Activated CD4-positive, alpha-beta T cell treated with anti-CD3 and anti-CD28 coated beads for 4 hours (primary cell): ENCODE measurements at places on chromosomes 4 and X.

- no peak for DNase-seq
Measured at GRCh38 chr4:1582227-1582626, 101.9 kb downstream of the FAM53A start.

GRCh38 chr4:26871611-26872010, 11.0 kb downstream of the STIM2 start:
- no peak for DNase-seq

DNA sequence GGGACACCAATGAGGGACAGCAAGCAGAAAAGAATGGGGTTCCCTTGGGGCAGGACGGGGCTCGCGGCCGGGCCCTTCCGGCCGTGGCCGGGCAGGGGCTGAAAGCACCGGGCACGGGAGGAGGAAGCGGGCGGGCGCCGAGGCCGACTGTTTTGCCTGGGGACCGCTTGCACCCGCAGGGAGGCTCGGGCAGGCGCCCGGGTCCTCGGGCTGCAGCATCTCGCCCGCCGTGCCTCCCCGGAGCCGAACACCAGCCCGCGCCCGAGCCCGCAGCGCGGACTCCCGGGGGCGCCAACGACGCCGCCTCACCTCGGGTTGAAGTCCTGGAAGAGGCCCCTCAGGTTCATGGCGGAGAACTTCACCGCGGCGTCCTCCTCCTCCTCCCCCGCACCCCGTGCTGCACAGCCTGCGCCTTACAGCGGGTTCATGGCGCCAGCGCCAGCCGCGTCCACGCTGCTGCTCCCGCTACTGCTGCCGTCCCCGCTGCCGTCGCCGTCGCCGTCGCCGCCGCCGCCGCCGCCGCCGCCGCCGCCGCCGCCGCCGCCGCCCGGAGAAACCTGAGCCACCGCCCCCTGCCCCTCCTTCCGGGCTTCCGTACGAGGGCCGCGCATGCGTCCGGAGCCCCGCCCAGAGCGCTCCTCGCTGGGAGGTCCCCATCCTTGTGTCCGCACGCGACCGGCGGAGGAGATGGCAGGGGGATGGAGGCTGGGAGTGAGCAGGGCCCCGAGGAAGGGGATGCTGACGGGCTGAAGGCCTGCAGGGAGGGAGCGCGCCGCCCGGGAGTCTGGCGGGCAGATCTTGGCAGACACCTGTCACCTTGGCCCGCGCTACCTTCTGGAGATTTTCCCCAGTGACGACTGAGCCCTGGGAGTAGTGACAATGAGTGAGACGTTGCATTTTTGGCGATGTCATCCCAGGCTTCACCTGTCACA, at the start of gene TMEM185A:
Gene TMEM185A, minus strand, starts transcription at position 559 of the 932 bp plus-strand sequence. Its CDS starts 212 bp downstream, at position 347.
- peak; percentile 59 for DNase-seq

- no peak for DNase-seq
Measured at GRCh38 chrX:53000447-53001135, 42.3 kb upstream of the FAM156A start.

DNA sequence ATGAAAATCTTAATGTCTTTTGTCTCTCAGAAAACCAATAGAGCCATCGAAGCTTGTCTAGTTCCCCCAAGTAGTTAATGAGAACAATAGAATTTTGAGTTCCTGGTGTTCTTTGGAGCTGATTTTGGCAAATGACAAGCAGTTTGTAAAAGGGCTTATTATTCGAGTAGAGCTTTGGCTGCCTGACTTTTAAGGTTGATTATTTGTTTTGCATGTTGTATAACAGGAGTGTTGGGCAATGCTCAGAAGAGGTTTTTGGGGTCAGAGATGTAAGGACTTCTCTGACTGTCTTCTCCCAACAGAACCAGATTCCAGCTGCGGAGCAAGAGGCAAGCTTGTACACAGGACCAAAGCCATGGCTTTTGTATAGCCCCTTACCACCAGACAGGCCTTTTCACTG, 30.0 kb downstream of the ZCCHC12 start:
- DNase-seq = no peak

GRCh38 chrX:15194146-15194545, 75.7 kb downstream of the ASB9 start:
- no peak for DNase-seq

GRCh38 chr4:164239976-164240375, 514.0 kb upstream of the SMIM31 start:
- DNase-seq = no peak

DNA sequence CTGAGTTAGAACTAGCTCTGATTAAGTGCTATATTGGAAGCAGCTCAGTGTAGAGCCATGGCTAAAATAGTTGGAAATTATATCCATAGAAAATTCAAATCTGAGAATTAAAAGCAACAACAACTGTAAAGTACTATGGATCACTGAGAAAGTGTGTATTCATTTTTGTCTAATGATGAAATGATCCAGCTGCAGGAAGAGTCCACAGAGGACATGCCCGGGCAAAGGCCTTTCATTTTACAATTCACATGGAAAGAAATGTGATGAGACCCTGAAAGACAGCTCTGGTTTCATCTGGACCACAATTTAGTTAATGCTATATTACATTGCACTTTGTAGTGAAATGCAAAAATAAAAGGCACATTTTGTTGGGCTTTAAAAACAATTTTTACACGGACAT, 196.8 kb upstream of the FAT1 start:
- no peak for DNase-seq

GRCh38 chr4:169582706-169583105, 29.7 kb downstream of the NEK1 start:
- DNase-seq = no peak

- DNase-seq = peak; percentile 63
Measured at GRCh38 chr4:38160487-38161207, 200.4 kb downstream of the PTTG2 start.

GRCh38 chr4:7819446-7819845, 120.2 kb downstream of the AFAP1 start:
- DNase-seq = no peak

DNA sequence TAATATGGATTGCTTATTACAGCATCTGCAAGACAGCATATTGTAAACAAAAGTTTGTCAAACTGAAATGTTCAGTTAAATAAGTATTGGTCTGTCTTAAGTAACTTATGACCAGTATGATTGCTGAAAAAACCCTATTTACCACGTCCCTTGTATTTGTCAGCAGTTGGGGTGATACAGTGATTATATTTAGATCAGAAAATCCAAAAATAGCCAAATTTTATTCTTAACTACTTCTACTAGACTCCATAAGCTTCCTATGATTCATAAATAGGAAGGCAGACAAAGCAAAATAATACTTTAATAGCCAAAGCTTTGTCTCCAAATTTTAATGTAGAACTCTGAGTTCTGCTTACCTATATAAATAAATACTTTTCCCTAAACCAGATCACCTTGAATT, 45.3 kb downstream of the TBCK start:
- DNase-seq = no peak
